ENCODE measurements at places on chromosomes 4 and X.

GRCh38 chr4:22764183-22764582 lies 71.4 kb downstream of the GBA3 start:
- DNase-seq = no peak

DNA sequence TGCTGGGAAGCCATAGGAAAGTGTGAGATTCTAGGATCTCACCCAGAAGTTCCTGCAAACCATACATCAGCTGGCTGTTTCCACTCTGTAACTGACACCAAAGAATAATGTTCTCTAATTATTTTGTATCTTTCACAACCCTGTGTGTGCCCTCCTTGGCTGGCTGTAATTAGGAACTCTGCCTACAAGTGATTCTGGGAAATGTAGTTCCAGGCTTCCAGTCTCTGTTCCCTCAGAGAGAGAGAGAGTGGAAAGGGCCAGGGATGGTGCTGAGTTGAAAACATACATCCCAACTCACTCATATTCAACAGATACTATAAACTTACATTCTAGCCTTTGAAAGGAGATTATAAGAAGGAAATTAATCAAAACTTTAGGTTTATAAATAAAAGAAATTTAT lies 57.5 kb upstream of the C1QTNF7 start:
- DNase-seq = no peak

DNA sequence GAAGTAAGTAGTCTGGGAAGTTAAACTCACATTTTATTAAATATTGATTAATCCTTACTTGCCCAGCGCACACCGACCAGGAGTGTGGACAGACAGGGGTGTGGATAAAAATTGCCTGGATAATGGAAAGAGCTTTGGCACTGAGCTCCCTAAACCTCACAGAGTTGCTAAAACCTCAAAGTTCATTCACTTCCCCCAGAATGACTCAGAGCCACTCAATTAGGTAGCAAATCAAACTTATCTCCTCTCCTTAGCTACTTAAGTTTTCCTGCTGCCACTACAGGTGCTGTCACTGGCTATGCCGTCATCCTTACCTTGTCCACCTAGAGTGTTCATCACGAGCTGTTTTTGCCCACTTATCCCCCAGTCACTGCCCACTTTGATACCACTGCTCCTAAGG lies 27.0 kb upstream of the MID1IP1 start:
- DNase-seq = no peak

GRCh38 chrX:72408885-72409284 lies 103.2 kb upstream of the CITED1 start:
- no peak for DNase-seq

GRCh38 chr4:133130171-133130570 lies 18.9 kb upstream of the PCDH10 start:
- DNase-seq = no peak

DNA sequence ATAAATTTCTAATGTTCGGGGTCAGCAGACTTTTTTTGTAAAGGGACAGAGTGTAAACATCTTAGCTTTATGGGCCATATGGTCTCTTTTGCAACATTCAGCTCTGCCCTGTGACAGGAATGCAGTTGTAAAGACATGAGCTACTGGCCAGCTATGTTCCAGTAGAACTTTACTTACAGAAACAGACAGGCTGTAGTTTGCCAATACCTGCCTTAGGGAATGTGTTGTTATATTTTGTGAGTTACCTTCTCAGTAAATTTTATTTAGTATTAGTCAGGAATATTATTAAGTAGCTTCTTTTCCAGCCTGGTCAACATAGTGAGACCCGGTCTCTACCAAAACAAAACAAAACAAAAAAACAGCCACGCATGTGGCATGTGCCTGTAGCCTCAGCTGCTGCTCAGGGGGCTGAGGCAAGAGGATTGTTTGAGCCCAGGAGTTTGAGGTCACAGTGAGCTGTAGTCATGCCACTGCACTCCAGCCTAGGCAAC lies 48.7 kb downstream of the HTT start:
- DNase-seq = no peak

GRCh38 chrX:64182208-64182607 lies 23.3 kb downstream of the AMER1 start:
- no peak for DNase-seq

DNA sequence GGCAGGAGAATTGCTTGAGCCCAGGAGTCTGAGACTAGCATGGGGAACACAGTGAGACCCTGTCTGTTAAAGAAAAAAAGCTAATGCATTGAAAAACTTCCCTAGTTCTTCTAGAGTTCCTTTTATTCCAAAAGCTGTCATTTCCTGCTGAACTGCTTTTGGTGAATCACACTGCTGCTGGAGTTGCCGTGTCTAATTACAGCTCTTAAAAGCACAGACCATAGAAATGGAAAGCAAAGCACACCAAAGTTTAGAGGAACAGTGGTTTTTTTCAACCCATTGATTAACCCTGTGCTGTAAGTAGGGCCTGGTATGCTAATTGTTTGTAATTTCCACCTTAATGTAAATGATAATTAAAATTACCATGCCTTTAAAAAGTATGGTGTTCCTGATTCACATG lies 52.4 kb downstream of the SEPTIN11 start:
- DNase-seq = no peak

GRCh38 chrX:115269051-115269683 lies 20.3 kb upstream of the LUZP4 start:
- no peak for DNase-seq

GRCh38 chrX:12065251-12065650 lies 73.0 kb upstream of the FRMPD4 start:
- DNase-seq = no peak

DNA sequence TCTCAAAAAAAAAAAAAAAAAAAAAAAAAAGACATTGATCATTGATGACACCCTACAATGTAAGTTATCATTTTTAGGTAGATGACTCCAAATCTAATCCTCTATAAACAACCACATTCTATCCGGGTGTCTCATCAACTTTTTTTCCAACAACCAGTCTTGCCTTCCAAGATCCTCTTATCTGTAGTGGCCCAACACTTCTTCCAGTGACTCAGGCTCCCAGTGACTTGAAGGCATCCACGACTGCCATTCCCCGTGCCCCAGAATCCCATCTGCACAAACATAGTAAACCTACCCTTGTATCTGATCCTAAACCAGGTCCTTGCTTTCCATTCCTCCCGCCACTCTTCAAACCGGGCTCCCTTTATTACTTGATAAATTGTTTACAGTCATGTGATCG lies 15.6 kb upstream of the TSPAN5 start:
- DNase-seq = no peak

DNA sequence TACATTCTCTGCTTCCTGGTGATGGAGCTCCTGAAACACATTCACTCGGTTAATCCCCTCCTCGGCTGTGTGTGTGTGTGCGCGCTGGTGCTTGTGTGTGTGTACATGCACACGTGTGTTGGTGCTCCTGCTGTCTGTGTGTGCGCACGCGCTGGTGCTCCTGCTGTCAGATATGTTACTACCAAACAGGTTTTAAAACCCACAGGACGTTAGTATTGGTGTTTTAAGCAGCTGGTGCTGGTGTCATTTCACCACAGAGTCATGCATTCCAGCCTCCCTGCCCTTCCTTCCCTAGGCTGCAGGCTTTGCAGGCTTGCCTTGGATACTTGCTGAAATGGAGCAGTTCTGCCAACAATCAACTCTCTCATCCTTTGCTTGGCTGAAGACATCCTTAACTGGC lies 48.1 kb upstream of the CPLX1 start:
- DNase-seq = no peak

- DNase-seq = no peak
These were observed 104.6 kb downstream of the DTHD1 start for GRCh38 chr4:36385951-36386571.

GRCh38 chr4:5112333-5113095 lies 61.2 kb downstream of the STK32B start:
- no peak for DNase-seq

- DNase-seq = no peak
These were observed 410.0 kb upstream of the NR3C2 start for GRCh38 chr4:148852092-148852699.

- no peak for DNase-seq
These were observed 22.7 kb downstream of the JADE1 start for GRCh38 chr4:128832243-128832625.

DNA sequence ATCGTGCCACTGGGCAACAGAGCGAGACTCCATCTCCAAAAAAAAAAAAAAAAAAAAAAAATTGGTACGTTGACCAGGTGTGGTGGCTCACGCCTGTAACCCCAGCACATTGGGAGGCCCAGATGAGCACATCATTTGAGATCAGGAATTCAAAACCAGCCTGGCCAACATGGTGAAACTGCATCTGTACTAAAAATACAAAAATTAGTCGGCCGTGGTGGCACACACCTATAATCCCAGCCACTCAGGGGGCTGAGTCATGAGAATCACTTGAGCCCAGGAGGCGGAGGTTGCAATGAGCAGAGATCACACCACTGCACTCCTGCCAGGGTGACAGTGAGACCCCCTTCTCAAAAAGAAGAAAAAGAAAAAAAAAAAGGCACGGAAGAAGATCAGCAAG lies 24.5 kb downstream of the RBMX start:
- DNase-seq = no peak

DNA sequence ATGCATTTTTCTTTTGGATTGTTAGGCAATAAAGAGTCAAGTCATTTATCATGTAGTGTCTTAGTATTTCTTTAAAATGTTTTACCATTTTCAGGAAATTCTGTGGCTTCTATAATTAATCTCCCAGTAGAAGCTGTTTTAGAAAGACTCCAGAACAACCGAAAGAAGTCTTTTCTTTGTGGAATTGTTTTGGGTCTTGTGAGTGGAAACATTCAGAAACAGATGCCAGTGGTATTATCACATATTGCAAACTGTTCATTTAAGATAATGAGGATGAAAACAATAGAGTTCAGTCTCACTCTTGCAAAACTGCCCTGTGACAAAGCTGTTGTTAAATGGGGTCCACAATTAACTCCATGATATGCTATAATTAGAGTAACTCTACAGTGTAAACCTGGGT lies 211.2 kb upstream of the KIT start:
- DNase-seq = no peak

DNA sequence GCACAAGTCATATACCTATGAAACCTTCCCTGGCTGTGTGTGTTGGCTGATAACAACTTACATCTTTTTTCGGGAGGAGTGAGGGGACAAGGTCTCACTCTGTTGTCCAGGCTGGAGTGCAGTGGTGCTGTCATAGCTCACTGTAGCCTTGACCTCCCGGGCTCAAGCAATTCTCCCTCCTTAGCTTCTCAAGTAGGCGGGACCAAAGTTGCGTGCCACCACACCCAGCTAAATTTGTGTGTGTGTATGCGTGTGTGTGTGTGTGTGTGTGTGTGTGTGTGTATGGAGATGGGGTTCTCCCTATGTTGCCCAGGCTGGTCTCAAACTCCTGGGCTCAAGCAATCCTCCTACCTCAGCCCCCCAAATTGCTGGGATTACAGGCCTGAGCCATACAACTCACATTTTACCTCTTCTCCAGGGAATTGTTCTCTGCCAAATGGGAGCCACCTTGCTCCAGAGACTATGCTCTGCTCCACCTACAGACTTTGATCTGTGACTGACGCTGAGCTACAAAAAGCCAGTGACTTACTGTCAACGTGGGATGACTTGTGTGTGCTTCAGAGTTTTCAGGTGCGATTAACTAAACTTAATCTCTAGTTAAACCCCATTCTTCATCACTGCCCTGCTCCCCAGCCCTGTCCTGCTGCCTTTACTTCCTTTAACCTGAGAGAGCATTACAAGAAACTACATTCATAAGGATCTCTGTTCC lies 2.0 kb upstream of the BEX4 start:
- no peak for DNase-seq

GRCh38 chr4:87584222-87584908 lies 24.0 kb upstream of the DSPP start:
- no peak for DNase-seq

DNA sequence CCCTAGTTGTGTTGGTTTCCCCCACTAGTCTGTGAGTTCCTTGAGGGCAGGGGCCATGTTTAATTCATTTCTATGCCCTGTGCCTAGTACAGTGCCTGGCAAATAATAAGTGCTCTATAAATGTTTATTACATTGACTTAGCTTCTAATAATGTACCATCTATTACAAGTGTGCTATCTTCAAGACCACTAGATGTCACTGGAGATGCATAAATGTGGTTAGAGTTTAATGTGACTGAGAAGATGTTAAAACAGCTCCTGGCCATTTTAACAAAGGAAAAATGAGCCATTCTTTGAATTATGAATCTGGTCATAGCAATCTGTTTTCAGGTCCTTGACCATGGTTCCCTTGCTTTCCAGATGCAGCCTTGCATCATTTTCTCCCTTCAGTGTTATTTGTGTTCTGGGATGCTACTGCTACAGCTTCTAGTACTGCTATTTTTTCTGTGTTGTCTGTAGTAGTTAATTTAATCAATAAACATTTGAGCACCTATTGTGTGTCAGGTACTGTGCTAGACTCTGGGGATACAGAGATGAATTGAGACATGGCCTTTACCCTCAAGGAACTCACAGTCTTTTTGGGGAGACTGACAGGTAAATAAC lies 43.2 kb downstream of the SLC9A6 start:
- DNase-seq = peak; percentile 15

DNA sequence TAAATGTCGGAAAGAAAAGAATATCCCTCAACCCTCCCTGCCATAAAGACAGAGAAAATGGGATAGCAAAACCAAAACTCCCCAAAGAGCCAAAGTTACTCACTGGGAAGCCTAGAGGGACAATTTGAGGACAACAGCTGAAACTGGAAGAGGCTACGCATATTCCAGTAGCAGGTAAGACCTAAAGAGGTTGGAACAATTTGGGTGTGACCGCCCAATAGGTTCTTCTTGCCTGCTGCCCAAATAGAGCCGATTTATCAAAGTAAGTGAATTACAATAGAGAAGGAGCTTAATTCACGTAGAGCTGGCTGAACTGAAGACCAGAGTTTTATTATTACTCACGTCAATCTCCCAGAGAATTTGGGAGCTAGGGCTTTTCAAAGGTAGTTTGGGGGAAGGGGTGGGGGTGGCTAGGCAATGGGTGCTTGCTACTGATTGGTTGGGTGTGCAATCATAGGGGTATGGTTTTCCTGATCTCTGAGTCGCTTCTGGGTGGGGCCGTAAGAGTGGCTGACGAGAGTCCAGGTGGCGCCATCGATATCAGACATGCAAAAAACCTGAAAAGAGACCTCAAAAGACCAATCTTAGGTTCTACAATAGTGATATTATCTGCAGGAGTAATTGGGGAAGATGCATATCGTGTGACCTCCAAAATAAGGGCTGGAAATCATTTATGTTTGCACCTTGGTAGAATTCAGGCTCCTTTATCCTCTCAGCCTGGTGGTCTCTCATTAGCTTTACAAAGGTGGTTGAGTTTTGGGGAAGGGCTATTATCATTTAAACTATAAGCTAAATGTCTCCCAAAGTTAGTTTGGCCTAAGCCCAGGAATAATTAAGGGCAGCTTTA lies 39.0 kb upstream of the SLC7A3 start:
- DNase-seq = no peak

DNA sequence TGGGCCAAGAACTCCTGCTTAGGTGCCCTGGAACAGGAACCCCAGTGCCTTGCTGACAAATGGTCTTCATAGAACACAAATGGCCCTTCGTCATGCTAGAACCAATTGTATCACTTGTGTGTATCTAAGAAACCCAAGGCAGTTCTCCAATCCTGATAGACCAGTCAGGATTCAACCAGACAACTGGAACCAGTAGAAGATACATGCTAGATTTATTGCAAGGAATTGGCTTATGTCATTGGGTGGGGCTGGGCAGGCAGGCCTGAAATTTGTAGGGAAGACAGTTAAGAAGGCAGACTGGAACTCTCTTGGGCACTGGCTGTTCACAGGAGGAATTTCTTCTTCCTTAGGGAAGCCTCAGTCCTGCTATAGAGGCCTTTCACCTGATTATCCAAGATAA lies 17.0 kb upstream of the TBL1X start:
- DNase-seq = no peak

- DNase-seq = no peak
These were observed 185.7 kb downstream of the UNC5C start for GRCh38 chr4:95362906-95363558.
